Urinary bladder (tissue), 4 donors: ENCODE measurements at places on chromosomes 5 and 9. TPM values are rescaled to one million over a fixed set of nuclear protein-coding genes. Genes with fewer than 3 reads are reported as not detected.

DNA sequence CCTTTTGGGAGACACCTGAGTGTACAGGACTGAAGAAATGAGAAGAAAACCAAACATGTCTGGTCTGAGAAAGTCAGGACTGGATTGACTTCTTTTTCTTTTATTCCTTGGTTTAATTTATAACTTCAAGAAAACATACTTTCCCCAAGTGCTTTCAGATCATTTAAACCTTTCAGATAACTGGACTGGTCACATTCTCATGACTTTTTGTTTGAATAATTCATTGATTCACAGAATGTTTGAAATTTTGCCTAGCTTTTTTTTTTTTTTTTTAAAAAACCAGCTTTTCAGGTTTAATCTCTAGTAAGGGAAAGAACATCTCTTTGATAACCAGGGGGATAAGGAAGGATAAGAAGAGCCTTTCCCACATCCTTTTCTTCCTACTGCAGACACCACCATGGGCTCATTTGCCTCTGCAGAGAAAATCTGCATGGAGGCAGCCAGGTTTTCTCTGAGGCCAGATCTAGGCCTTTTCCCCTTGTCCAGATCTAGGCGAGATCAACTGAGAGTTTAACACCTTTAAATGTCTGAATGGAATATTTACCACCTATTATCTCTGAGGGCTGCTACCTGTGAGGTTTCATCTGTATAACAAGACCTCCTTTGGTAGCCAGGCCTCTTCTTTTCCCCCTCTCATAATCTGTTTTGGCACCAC, 45.0 kb upstream of the SLC28A3 start:
- DNase-seq = no peak

The SLC22A4 gene
- total RNA-seq = 2.2 TPM

- DNase-seq = no peak
Observed at GRCh38 chr9:132114102-132114707, 34.5 kb upstream of the MED27 start.

GRCh38 chr5:94856257-94856800, 237.9 kb downstream of the SLF1 start:
- DNase-seq = no peak

DNA sequence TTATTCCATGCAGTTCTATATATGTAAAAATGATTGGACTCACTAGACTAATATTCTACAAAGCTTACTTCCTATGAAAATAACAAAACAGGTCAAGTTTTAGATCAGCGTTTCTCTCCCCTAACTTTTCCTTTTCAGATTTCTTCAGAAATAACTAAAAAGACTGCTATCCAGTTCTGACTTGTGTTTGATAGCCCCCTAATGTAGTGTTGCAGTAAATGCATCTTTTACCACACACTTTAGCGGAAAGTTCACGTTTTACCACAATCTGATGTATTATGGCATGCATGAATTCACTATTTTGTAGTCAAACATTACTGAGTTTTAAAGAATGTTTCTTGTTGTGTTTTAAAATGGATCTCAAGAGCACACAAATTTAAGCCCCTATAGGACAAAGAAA, 292.7 kb downstream of the RAB3C start:
- no peak for DNase-seq

DNA sequence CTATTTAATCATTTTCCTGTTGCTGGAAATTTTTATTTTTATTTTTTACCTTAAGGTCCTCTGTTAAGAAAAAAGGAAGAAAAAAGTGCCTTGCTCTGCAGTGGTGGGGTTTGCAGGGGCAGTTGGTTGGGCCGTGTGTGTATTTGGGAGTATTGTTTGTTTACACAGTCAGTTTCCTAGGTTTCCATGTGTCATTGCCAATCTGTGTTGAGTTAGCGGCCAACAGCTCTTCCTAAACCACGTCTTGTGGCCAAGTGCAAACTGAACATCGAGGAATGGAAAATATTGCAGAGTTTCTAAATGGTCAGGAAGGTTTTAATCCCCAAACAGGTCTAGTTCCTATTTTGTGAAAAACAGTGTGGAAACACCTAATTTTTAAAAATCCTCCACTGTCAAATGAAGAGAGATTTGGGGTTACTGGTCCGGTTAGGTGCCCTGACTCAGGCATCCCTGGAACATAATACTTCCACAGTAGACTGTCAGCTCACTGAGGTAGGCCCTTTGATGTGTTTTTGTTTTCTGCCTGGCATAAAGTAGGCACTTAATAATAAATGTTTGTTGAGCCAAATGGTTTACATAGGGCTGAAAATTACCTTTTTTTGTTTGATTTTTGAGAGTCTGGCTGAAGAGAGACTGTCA, 37.0 kb downstream of the MAMDC2 start:
- no peak for DNase-seq
